CD4-positive, CD25-positive, alpha-beta regulatory T cell (primary cell): ENCODE measurements at places on chromosomes 7 and 10. TPM values are rescaled to one million over a fixed set of nuclear protein-coding genes. Genes with fewer than 3 reads are reported as not detected.

The PHKG1 gene
- total RNA-seq, result 8.2 TPM

The HYAL4 gene
- not detected for total RNA-seq

The WEE2 gene
- not detected for total RNA-seq

The RHOBTB1 gene
- 1.8 TPM for total RNA-seq

The ACHE gene
- 0.20 TPM for total RNA-seq

The ANKRD61 gene
- total RNA-seq, result not detected

The NUTM2E gene
- total RNA-seq, result not detected

The PRRT4 gene
- total RNA-seq, result 0.42 TPM

The TMEM140 gene
- 44.7 TPM for total RNA-seq

The TAS2R41 gene
- 0.59 TPM for total RNA-seq

The GDF2 gene
- total RNA-seq, result not detected

The MRLN gene
- total RNA-seq, result not detected

The ITIH2 gene
- total RNA-seq, result not detected

The DYNC1I1 gene
- not detected for total RNA-seq

The TMEM196 gene
- total RNA-seq, result not detected

The SRGN gene
- total RNA-seq, result 580 TPM

The SEPHS1 gene
- total RNA-seq, result 26.6 TPM

The IDI1 gene
- total RNA-seq, result 179 TPM

The OPN1SW gene
- total RNA-seq, result not detected

The HOXA9 gene
- total RNA-seq, result 1.1 TPM

The CFAP69 gene
- not detected for total RNA-seq

The GLI3 gene
- total RNA-seq, result not detected

The SPDYE1 gene
- total RNA-seq, result not detected

The ZNF786 gene
- total RNA-seq, result 6.3 TPM

The ZNF775 gene
- 2.9 TPM for total RNA-seq

The SAMD9 gene
- 42.4 TPM for total RNA-seq

The IGF2BP3 gene
- 1.7 TPM for total RNA-seq

The PAXIP1 gene
- total RNA-seq, result 15.1 TPM

The HIF1AN gene
- total RNA-seq, result 42.9 TPM

The CACNB2 gene
- 0.39 TPM for total RNA-seq
